ENCODE measurements at places on chromosomes 1 and 21. TPM values are rescaled to one million over a fixed set of nuclear protein-coding genes. Genes with fewer than 3 reads are reported as not detected.
A peak's percentile ranks its signal among the peaks of the same experiment; 100 is the strongest.

Gene NHLH1
- not detected for total RNA-seq

DNA sequence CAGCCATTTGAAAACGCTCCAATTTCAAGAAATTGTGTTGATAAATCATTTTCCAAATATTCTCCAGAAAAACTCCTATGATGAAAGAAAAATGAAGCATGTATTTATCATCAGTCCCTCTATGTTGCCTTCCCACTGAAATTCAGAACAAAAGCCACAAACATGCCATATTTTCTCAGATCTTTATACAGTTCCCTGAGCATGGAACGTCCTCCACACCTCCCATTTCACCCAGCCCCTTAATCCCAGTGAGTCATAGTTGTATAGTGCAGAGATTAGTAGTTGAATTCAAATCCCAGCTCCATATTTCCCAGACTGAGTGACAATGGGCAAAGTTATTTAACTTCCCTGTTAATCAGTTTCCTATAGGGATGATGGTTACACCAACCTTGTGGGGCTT lies 20.6 kb upstream of the NPL start:
- DNase-seq, result no peak
- H3K27me3 ChIP-seq, result no peaks in the 10 kb centered on the region
- H3K4me1 ChIP-seq, result peaks cover 3% of the 10 kb centered on the region
- no peak overlapping the region for H3K4me3 ChIP-seq

Gene CLCA1
- not detected for total RNA-seq

- no peak overlapping the region for H3K27ac ChIP-seq
- H3K4me1 ChIP-seq, result no peaks in the 10 kb centered on the region
- H3K4me3 ChIP-seq, result no peak overlapping the region
- H3K36me3 ChIP-seq, result no peaks in the 10 kb centered on the region
- no peaks in the 10 kb centered on the region for H3K27me3 ChIP-seq
These were observed 370.8 kb downstream of the RWDD3 start for GRCh38 chr1:95604771-95605170.

Gene ZNF697
- 6.7 TPM for total RNA-seq

Gene CFAP57
- total RNA-seq, result 1.0 TPM

GRCh38 chr1:231918239-231919015 lies 291.8 kb downstream of the DISC1 start:
- no peak overlapping the region for H3K4me3 ChIP-seq
- no peaks in the 10 kb centered on the region for H3K27me3 ChIP-seq
- no peak for DNase-seq
- no peaks in the 10 kb centered on the region for H3K36me3 ChIP-seq
- no peak overlapping the region for H3K27ac ChIP-seq

Gene GOLT1A
- total RNA-seq, result 0.41 TPM

DNA sequence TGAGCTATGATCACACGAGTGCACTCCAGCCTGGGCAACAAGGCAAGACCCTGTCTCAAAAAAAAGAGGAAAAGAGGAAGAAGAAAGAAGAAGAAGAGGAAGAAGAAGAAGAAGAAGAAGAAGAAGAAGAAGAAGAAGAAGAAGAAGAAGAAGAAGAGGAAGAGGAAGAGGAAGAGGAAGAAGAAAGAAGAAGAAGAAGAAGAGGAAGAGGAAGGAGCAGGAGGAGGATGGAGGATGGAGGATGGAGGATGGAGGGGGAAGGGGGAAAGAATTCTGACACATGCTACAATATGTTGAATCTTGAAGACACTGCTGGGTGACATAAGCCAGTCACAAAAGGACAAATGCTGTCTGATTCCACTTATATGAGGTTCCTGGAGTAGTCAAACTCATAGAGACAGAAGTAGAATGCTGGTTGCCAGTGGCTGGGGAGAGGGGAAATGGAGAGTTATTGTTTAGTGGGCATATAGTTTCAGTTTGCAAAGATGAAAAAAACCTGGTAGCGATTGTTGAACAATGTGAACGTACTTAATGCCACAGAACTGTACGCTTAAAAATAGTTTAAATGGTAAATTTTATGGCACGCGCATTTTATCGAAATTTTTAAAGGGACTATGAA lies 47.3 kb upstream of the COA6 start:
- no peaks in the 10 kb centered on the region for H3K27me3 ChIP-seq
- H3K4me1 ChIP-seq, result no peaks in the 10 kb centered on the region
- no peaks in the 10 kb centered on the region for H3K36me3 ChIP-seq
- no peak overlapping the region for H3K4me3 ChIP-seq

Gene DHDDS
- total RNA-seq, result 46.2 TPM

DNA sequence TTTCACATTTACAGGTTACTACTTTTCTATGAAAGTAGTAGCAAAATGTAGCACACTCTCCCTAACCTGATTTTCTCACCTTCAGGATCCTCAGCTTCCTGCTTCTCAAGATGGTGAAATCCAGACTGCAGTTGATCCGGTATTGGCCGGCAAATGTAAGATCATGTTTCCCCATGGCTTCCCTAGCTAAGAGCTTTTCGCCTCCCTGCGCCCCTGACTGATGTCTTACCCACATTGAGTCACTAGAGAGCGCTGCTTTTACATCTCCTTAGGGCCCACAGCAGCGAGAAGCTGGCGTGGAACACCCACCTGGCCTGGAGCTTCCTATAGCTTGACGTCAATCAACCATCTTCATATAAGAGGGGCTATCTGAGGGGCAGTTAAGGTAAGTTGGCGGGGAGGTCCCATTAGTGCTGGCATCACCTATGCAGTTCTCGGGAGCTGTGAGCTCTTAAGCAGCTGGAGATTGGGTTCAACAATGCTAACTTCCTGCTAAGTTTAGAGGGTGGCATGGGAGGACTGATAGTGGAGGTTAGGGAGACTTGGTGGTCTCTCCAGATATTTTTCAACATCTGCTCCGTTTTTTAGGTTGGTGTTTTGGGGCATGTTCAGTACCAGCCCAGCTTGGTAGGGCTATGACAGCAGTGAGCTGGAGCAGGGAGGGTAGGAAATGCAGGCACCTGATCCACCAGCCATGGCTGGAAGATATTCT lies 5.5 kb downstream of the PTPN7 start:
- H3K27me3 ChIP-seq, result no peaks in the 10 kb centered on the region
- DNase-seq, result no peak
- H3K27ac ChIP-seq, result no peak overlapping the region
- no peaks in the 10 kb centered on the region for H3K36me3 ChIP-seq

Gene RBM11
- total RNA-seq, result 9.2 TPM

- H3K36me3 ChIP-seq, result no peaks in the 10 kb centered on the region
- H3K4me3 ChIP-seq, result no peak overlapping the region
- no peaks in the 10 kb centered on the region for H3K27me3 ChIP-seq
These were observed 34.7 kb downstream of the RCAN1 start for GRCh38 chr21:34580181-34580700.

Gene OPRD1
- not detected for total RNA-seq

Gene SIM2
- total RNA-seq, result 0.23 TPM

Gene EPHX1
- total RNA-seq, result 302 TPM

Gene CR2
- total RNA-seq, result not detected

DNA sequence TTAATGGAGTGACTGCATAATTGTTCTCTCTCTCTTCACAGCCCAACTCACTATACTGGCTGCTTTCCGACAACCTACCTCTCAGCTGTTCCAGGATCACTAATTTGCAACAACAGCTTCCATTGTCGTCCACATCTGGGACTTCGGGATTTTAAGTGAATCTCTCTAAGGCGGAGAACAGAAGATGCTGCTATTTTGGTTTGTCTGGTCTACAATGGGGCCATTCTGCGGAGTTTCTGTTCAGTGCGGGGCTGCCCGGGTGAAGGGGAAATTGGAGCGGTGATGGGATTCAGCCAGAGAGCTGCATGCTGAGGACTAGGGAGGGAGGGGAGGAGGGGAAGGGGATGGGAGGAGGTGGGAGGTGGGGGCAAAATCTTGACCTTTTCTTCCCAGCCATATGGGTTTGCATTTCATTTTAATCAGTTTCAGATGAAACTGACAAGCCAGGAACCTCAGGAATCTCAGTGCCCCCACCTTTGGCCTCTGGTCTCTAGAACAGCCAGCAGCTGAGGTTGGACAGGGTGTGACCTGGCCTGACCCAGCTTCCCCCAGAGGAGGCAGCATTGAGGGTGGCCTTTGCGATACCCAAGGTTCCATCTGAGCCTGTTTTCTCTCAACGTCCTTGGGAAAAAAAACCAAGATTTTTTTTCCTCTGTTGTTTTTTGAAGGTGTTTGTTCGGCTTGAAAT lies 6.9 kb upstream of the SRP9 start:
- no peak overlapping the region for H3K27ac ChIP-seq
- H3K4me1 ChIP-seq, result peaks cover 32% of the 10 kb centered on the region
- no peaks in the 10 kb centered on the region for H3K27me3 ChIP-seq

DNA sequence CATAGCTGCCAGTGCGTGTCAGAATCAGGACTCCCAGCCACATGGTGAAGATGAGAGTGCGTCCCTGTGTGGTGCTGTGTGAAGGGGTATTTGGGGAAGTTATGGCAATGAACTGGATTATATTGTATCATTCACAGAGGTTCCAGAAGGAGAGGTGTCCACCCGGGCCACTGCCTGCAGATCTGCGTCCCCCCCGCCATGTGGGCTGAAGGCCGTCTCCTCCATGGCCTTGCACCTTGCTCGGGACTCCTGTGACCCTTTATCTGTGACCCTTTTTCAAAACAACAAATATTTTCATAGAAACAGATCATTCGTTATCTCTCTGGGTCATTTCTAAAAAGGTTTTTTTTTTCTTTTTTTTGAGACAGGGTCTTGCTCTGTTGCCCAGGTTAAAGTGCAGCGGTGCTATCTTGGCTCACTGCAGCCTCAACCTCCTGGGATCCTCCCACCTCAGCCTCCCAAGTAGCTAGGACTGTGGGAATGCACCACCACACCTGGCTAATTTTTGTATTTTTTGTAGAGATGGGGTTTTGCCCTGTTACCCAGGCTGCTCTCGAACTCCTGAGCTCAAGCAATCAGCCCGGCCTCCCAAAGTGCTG lies 120.2 kb upstream of the ERRFI1 start:
- no peak overlapping the region for H3K4me3 ChIP-seq
- no peaks in the 10 kb centered on the region for H3K36me3 ChIP-seq
- H3K27me3 ChIP-seq, result no peaks in the 10 kb centered on the region
- no peak for DNase-seq
- H3K27ac ChIP-seq, result no peak overlapping the region

DNA sequence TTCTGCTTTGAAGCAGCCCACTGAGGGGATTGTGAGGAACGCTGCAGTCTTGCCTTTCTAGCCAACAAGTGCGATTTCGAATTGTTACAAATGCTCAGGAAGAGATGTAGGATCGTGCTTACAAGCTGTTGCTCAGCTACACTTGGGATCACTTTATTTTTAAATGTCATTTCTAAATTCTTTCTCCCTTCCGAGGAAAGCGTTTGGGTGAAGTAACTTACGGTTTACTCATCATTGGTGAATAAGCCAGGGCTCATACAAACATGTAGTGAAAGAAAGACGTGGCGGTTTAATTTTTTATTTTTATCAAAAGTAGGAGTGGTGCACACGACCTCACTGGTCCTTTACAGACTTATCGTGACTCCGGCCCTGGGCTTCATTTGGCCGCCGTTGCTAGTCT lies 386.6 kb downstream of the KIF26B start:
- H3K27ac ChIP-seq, result no peak overlapping the region
- no peaks in the 10 kb centered on the region for H3K27me3 ChIP-seq
- H3K36me3 ChIP-seq, result no peaks in the 10 kb centered on the region
- no peaks in the 10 kb centered on the region for H3K4me1 ChIP-seq
- H3K4me3 ChIP-seq, result no peak overlapping the region

Gene INKA2
- 5.9 TPM for total RNA-seq

Gene RORC
- 0.18 TPM for total RNA-seq

- no peak overlapping the region for H3K27ac ChIP-seq
- DNase-seq, result peak; percentile 63
- no peaks in the 10 kb centered on the region for H3K36me3 ChIP-seq
- H3K4me1 ChIP-seq, result no peaks in the 10 kb centered on the region
- H3K27me3 ChIP-seq, result no peaks in the 10 kb centered on the region
These were observed 25.7 kb downstream of the PRMT2 start for GRCh38 chr21:46661211-46661625.

- no peaks in the 10 kb centered on the region for H3K27me3 ChIP-seq
- peaks cover 16% of the 10 kb centered on the region for H3K4me1 ChIP-seq
- peak overlapping the region; percentile 8 for H3K4me3 ChIP-seq
- no peak for DNase-seq
- H3K36me3 ChIP-seq, result no peaks in the 10 kb centered on the region
These were observed 1.4 kb downstream of the SLC9A1 start for GRCh38 chr1:27153549-27153886.

DNA sequence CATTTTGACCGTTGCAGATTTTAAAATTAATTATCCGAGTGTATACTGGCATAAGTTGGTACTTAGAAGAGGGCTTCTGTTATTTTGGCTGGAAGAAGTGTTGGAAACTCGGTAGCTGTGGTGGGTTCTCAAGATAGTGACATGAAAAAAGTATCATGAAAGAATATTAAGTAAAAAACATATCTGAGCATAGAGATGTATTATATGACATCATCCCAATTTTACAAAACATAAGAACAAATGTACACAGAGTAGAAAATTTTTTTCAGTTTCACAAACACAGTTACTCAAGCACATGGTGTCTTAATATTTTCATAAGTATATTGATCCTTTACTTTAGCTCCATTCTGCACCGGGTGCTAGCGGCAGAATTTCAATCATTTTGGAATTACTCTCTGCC lies 684 bp downstream of the IFI16 start:
- H3K36me3 ChIP-seq, result no peaks in the 10 kb centered on the region
- H3K27ac ChIP-seq, result peak overlapping the region; percentile 76
- no peaks in the 10 kb centered on the region for H3K27me3 ChIP-seq
- peaks cover 13% of the 10 kb centered on the region for H3K4me1 ChIP-seq
- no peak for DNase-seq

- DNase-seq, result no peak
- no peak overlapping the region for H3K27ac ChIP-seq
- no peaks in the 10 kb centered on the region for H3K36me3 ChIP-seq
- no peaks in the 10 kb centered on the region for H3K27me3 ChIP-seq
These were observed 29.9 kb downstream of the PCSK9 start for GRCh38 chr1:55069280-55069679.

Gene C1QB
- 26.5 TPM for total RNA-seq

Measured in ovary (tissue), 10 donors.